Activated T-cell treated with anti-CD3 and anti-CD28 coated beads, Interleukin-2, amount 50 U/mL, for 72 hours (primary cell): ENCODE measurements at places on chromosomes 4 and X. TPM values are rescaled to one million over a fixed set of nuclear protein-coding genes. Genes with fewer than 3 reads are reported as not detected.

ELF4 gene
- total RNA-seq, result 37.9 TPM

TAF7L gene
- total RNA-seq, result not detected

ZDHHC15 gene
- total RNA-seq, result 0.44 TPM

DNAAF6 gene
- total RNA-seq, result not detected

F8A3 gene
- total RNA-seq, result 5.1 TPM

MAML3 gene
- 5.5 TPM for total RNA-seq

HTR2C gene
- not detected for total RNA-seq

DNA sequence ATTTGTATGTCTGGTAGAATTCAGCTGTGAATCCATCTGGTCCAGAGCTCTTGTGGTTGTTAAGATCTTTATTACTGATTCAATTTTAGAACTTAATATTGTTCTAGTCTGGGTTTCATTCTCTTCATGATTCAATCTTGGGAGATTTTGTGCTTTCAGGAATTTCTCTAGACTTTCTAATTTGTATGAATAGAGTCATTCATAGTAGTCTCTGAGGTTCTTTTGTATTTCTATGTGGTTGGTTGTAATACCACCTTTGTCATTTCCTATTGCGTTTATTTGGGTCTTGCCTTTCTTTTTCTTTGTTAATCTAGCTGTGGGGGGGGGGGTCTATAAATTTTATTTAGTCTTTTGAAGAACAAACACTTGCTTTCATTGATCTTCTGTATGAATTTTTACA, 824.8 kb upstream of the GALNTL6 start:
- no peaks in the 10 kb centered on the region for H3K4me1 ChIP-seq
- DNase-seq, result no peak
- H3K27me3 ChIP-seq, result no peaks in the 10 kb centered on the region
- H3K4me3 ChIP-seq, result no peak overlapping the region
- H3K36me3 ChIP-seq, result no peaks in the 10 kb centered on the region
- H3K27ac ChIP-seq, result no peak overlapping the region

DNA sequence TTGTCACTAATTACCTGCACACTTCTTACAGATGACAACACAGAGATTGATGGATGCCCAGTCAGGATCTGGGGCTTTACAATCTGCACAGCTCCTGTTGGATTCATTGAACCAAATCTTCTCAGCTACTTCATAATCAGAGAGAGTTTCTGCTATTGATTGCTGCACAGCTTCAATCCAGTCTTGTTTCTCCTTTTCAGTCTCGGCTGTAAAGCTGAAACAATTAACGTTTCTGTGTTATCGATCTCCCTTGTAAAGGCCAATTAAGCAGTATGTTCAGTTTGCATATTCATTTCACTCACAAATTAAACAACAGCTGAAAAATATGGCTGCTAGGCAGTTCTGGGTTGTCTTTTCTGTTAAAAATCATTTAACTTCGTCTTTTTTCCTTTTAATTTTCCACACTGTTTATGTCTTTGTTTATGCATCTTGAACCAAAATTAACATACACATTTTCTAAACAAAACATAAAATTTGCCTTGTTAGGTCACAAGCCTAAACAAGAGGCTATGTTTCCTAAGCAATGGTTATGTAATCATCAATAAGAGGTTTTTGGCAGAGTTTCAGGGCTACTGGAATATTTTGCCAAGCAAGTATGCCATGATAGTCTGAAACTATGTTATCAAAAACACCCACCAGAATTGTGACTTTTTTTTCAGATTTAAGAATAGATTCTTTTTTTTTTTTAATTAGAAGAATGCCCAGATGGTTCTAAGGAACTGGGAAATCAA, 79.2 kb downstream of the ARAP2 start:
- H3K27me3 ChIP-seq, result no peaks in the 10 kb centered on the region
- no peak overlapping the region for H3K4me3 ChIP-seq
- H3K36me3 ChIP-seq, result peaks cover 15% of the 10 kb centered on the region
- H3K4me1 ChIP-seq, result peaks cover 23% of the 10 kb centered on the region

DNA sequence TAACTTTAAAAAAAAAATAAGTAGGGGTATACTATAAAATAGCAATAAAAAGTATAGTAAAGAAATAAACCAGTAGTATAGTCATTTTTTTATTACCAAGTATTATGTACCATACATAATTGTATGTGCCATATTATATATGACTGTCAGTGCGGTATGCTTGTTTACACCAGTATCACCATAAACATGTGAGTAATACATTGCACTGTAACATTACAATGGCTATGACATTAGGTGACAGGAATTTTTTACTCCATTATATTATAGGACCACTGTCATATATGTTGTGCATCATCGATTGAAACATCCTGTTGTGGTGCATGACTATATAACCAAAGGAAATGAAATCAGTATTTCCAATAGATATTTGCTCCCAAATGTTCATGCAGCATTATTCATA, 176.9 kb upstream of the ARHGAP24 start:
- H3K4me1 ChIP-seq, result no peaks in the 10 kb centered on the region
- H3K4me3 ChIP-seq, result no peak overlapping the region
- DNase-seq, result no peak

DNA sequence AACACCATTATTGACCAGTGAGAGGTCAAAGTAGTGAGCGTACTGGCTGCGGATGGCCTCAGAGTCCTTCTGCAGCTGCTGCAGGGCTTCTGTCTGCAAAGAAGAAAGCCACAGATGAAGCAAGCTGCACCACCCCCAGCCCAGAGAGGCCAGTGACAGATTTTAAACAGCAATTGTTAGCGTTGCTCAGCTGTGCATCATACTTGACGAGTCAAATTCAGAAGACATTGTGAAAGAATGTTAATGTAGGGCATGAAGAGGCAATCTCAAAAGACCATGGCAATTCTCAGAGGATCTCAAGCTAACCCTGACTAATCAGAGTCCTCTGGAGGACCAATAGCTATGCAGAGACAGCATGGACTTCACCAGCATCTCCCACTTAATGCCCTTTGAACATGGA, 16.6 kb downstream of the DKC1 start:
- H3K4me3 ChIP-seq, result no peak overlapping the region
- peaks cover 9% of the 10 kb centered on the region for H3K36me3 ChIP-seq
- H3K27me3 ChIP-seq, result no peaks in the 10 kb centered on the region

- no peaks in the 10 kb centered on the region for H3K36me3 ChIP-seq
- no peak for DNase-seq
- H3K27me3 ChIP-seq, result no peaks in the 10 kb centered on the region
- H3K4me1 ChIP-seq, result no peaks in the 10 kb centered on the region
- peak overlapping the region; percentile 90 for H3K27ac ChIP-seq
Measured at GRCh38 chrX:18674417-18674787, 2.5 kb upstream of the RS1 start.

- H3K4me3 ChIP-seq, result no peak overlapping the region
- no peaks in the 10 kb centered on the region for H3K36me3 ChIP-seq
- no peaks in the 10 kb centered on the region for H3K27me3 ChIP-seq
- H3K4me1 ChIP-seq, result no peaks in the 10 kb centered on the region
- no peak overlapping the region for H3K27ac ChIP-seq
Measured at GRCh38 chr4:2259541-2260343, 2.2 kb downstream of the MXD4 start.

DNA sequence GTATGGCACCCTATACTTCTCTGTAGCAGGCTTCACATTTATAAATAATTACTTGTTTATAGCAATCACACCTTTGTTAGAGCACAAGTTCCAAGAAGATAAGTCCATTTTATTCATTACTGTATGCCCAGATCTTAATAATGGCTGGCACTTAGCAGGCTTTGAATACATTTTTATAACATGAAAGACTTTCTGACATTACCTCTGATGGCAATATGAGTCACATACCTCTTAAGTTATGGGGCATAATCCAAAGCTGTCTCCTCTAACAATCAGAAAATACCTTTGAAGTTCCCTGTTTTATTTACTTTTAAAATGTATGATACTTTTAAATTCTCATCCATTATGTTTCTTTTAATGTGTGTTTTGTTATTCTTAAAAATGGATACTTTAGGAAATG, 12.2 kb downstream of the SCRG1 start:
- H3K4me1 ChIP-seq, result no peaks in the 10 kb centered on the region
- no peak for DNase-seq
- peaks cover 8% of the 10 kb centered on the region for H3K27me3 ChIP-seq

GRCh38 chrX:115958687-115959359, 211.7 kb upstream of the AGTR2 start:
- H3K27me3 ChIP-seq, result peaks cover 42% of the 10 kb centered on the region
- no peaks in the 10 kb centered on the region for H3K36me3 ChIP-seq
- no peak overlapping the region for H3K27ac ChIP-seq
- H3K4me3 ChIP-seq, result no peak overlapping the region

DNA sequence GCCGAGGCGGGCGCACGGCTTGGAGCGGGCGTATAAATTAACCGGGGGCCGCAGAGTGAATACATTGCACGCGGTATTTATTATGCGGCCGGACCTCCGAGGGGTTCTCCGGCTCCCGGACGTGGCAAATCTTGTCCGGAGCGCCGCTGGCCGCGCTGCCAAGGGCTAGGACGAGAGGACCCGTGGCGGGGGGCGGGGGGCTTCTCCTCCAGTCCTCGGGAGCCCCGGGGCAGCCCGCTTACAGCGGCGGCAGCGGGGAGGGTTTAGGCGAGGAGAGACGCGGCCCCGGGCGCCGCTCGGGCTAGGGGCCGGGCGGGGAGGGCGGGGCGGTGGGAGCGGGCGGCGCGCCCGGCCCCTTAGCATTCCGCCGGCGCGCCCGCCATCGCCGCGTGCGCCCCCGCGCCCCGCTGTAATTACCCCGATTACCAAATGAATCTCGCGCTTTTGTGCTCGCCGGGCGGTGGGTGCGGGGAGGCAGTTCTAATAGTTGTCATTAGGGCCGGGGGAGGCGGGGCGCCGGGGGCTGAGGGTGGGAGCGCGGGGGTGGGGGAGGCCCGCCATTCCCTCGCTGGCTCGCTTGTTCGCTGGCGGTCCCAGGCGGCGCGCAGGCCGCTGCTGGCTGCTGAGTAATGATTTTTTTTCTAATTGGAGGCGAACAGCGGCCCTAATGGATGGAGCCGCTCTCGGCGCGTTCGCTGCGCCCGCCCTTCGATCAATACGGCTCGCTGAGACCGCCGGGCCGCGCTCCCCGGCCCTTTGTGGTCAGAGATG, 276.6 kb downstream of the BCOR start:
- H3K27ac ChIP-seq, result no peak overlapping the region
- H3K4me1 ChIP-seq, result peaks cover 36% of the 10 kb centered on the region
- H3K4me3 ChIP-seq, result peak overlapping the region; percentile 78
- peaks cover 62% of the 10 kb centered on the region for H3K27me3 ChIP-seq
- DNase-seq, result peak; percentile 11

DNA sequence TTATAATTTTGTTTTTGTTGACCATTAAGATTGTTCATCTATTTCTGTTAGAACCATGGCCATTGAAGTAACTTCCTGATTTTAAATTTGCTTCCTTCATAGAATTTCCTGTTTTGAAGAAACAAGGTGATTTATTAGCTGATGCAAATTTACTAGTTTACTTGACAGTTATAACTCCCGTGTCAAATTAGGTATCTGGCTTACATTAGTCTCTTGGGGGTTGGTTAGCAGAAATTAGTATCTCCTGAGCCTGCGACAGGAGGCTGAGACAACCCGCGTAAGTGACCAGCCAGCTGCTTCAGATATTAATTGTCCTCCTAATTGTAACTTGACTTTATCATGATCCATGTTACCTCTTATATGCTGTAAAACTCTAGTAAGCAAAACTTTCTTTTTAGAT, 154.3 kb downstream of the CFAP299 start:
- no peak for DNase-seq
- peaks cover 26% of the 10 kb centered on the region for H3K4me1 ChIP-seq

GRCh38 chr4:55819634-55820033, at the start of gene EXOC1L:
EXOC1L (plus strand) TSS chr4:55819790; CDS start chr4:55820027, 237 bp downstream.
- H3K27ac ChIP-seq, result no peak within 1 kb of the TSS
- no peak for DNase-seq

GRCh38 chr4:87192145-87192919, 28.1 kb downstream of the KLHL8 start:
- no peak overlapping the region for H3K27ac ChIP-seq
- H3K4me3 ChIP-seq, result no peak overlapping the region
- no peaks in the 10 kb centered on the region for H3K27me3 ChIP-seq
- no peak for DNase-seq
- peaks cover 6% of the 10 kb centered on the region for H3K4me1 ChIP-seq

DNA sequence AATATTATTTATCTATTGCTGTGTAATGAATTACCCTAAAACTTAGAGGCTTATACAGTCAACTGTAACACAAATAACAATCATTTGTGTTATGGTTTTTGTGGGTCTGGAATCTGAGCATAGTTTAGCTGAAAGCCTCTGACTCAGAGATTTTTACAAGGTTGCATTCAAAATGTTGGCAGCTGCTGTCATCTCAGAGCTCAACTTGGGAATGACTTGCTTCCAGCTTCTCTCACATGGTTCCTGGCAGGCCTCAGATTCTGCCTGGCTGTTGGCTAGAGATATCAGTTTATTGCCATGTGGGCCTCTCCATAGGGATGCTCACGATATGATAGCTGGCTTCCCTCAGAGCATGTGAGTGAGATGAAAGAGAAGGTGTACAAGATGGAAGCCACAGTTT, 70.2 kb upstream of the BRWD3 start:
- no peak overlapping the region for H3K4me3 ChIP-seq
- H3K27ac ChIP-seq, result no peak overlapping the region
- no peaks in the 10 kb centered on the region for H3K4me1 ChIP-seq
- no peaks in the 10 kb centered on the region for H3K36me3 ChIP-seq
- no peak for DNase-seq

DNA sequence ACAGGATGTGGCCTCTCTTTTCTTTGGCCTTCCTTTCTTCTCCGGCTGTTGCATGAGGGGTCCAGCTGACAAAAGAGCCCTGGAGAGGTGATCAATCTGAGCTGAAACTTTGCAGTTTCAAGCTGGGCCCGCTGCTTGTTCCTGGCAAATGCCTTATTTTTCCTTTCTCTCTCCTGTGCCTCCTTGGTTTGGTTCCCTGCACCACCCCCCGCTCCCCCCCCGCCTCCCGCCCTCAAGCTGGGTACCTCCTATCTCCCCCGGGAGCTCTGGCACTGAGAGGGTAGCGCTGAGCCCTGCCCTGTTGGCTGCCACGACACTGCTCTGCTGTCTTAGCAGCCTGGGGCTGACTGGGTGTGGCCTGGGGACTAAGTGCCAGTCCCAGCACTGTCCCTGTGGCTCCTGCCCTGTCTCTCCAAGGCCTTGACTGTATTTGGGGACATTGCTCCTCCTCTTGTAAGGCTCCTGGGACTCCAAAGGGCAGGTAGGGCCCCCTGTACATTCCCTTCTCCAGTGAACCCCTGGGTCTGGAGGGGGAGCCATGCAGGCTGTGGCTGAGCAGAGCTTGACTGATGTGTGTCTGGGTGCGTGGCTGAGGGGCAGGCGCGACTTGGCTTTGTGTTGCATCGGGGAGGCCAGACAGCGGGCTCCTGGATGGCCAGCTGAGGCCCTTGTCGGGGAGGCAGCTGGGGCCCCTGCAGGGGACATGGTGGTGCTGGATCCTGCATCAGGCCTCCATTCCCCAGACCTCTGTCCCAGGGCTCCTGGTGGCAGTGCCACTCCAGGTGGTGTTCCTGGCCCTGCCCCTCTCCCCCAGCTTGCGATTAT, 1.1 kb downstream of the PLXNA3 start:
- H3K4me3 ChIP-seq, result peak overlapping the region; percentile 83
- H3K36me3 ChIP-seq, result peaks cover 5% of the 10 kb centered on the region
- DNase-seq, result no peak

GRCh38 chr4:82481506-82481840, 51.1 kb downstream of the ENOPH1 start:
- H3K27ac ChIP-seq, result no peak overlapping the region
- no peaks in the 10 kb centered on the region for H3K4me1 ChIP-seq
- H3K27me3 ChIP-seq, result no peaks in the 10 kb centered on the region

GRCh38 chr4:78796526-78796925, 20.4 kb downstream of the BMP2K start:
- H3K36me3 ChIP-seq, result peaks cover 6% of the 10 kb centered on the region
- H3K27ac ChIP-seq, result no peak overlapping the region
- no peaks in the 10 kb centered on the region for H3K27me3 ChIP-seq
- DNase-seq, result no peak
- H3K4me3 ChIP-seq, result no peak overlapping the region
- H3K4me1 ChIP-seq, result peaks cover 12% of the 10 kb centered on the region
